ENCODE measurements at places on chromosomes 3 and 15.

DNA sequence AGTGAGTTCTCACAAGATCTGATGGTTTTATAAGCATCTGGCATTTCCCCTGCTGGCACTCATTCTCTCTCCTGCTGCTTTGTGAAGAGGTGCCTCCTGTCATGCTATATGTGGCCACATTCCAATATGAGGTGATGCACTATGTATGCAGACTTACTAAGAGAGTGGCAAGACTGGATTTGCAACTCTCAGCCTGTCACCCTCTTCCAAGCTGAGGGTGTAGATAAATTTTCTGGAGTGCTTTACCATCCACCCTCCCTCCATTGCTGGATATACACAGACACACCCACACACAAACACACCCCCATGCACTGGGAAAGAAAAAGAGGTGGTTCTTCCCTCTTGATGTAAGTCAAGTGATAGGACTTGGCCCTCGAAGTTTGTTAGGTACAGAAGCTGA is 30.2 kb upstream of the CHMP2B start:
- DNase-seq = peak; percentile 1

DNA sequence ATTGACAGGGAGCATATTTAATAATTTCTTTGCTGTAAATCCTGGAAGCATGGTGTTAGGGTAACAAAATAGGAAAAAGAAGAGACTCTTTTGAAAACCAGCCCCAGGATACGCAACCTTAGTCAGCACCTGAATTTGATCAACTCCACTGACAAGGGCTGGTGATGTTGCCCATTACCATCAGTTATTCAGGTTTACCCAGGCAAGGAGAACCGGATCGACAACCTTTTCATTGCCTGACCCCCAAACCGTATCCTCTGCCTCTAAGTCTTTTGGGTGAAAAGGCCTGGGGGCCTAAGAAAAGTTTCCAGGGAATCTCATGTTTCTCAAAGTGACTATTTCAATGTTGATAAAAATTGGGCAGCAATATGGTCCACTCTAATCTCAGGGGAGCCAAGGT is 313.3 kb downstream of the KBTBD8 start:
- DNase-seq = no peak

- no peak for DNase-seq
Measured at GRCh38 chr15:99326235-99326634, 75.0 kb downstream of the LRRC28 start.

- DNase-seq = peak; percentile 18
Measured at GRCh38 chr3:69012800-69013252, 658 bp downstream of the EOGT start.

- DNase-seq = no peak
Measured at GRCh38 chr3:150483226-150483625, 63.1 kb downstream of the SERP1 start.

DNA sequence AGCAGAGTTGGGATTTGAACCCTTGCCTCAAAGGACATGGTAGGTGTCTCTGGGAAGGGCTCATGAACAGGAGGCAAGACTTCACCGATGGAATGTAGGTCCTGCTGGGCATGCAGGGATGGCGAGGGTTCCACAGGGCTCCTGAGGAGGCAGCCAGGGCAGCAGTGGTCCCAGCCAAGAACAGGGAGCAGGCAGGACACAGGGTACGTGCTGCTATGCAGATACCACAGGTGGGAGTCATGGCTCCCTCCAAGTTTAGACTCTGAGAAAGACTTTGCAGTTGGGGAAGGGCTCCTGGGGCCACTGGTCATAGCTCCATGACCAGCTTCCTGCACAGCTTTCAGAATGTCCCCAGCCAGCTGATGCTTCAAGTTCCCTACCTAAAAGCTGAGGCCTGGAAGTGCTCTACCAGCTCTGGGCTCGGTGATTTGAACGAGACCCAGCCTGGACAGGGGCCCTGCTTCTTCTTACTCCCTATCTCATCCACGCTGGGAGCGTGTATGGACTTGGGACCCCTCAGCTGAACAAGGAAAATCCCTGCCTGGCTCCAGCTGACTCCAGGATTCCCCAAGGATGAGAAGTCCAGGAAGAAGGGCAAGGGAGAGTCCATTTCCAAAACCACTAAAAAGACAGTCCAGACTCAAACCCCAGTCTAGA is 747 bp downstream of the MYL3 start:
- no peak for DNase-seq

DNA sequence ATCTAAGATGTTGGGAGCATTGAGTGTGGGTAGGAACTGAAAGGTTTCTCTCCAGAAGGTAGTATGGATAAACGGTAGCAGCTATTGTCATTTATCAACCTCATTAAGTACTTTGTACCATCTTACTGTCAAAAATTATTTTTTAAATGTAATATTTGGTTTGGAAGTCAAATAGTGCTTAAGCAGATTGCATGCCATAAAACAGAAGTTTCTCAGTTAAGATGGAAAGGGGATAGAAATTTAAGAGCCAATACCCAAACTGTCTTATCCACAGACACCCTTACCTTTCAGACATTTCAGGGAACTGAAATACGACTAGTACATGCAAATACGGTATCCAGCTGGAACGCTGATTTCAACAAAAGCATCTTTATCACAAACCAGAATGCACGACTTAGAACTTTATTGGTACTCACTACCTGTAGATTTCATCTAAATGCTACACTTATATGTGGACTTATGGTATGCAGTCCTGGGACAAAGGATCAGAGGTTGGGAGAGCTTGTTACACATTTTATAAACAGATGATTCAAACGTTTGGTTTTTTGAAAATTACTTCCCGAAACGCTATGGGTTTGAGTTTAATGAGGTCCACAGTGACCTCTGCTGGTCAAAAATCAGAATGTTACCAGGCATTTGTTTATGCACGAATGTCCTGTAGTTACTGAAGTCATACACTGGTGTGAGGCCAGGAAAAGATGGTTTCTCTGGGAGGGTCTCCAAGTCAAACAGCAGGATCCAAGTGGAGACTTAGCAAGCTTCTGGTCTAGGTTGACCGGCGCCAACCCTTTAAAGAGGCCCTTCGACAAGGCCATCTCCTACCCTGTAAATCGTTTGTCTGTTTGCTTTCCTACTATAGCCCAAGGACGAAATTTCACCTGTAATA is 45.7 kb upstream of the DUT start:
- peak; percentile 72 for DNase-seq

GRCh38 chr15:60418096-60418495 is 20.3 kb upstream of the ANXA2 start:
- DNase-seq = no peak

GRCh38 chr3:15307580-15307979 is 24.8 kb downstream of the SH3BP5 start:
- no peak for DNase-seq

- DNase-seq = no peak
Measured at GRCh38 chr3:132787616-132788300, 65.5 kb upstream of the NPHP3 start.

DNA sequence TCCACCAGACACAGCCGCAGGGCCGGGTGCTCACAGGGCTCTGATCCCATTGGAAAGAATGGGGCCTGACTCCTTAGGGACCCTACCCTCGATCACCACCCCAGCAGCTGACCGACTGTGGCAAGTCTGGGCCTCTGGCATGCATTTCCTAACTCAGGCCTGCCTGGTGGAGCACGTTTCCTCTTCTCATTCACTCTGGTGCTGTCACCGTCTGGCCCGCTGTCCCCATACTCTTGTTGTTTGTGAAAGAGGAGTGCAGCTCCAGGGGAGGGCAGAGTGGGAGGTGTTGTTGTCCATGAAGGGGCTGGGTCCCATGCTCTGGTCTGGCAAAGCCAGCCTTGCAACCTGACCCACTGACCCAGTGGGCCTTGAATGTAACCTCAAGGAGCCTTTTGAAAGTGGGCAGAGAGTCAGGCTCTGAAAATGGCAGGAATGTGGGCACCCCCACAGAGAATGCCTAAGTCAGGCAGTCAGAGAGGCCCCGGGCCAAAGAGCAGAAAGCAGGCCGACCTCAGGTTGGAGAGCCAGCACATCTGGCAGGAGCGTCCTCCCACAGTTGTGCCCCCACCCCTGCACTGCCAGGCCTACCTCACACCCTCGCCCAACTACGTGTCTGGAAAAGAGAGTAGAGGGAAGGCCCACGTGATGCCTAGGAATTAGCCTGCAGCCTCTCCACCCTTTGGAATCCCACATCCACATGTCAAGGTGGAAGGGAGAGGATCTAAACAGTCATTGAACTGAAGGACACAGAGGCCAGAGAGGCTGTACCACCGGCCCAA is 10.9 kb downstream of the SEMA7A start:
- peak; percentile 92 for DNase-seq

- no peak for DNase-seq
Measured at GRCh38 chr3:106466881-106467280, 598.1 kb upstream of the CBLB start.

GRCh38 chr3:32238453-32239306 is at the start of gene CMTM8:
CMTM8 (plus strand) TSS chr3:32238680; CDS start chr3:32238973, 293 bp downstream.
- DNase-seq = peak; percentile 57

- DNase-seq = peak; percentile 13
Measured at GRCh38 chr3:36866368-36866767, 78.5 kb downstream of the TRANK1 start.

- DNase-seq = no peak
Measured at GRCh38 chr3:151639418-151639740, 94.3 kb upstream of the AADACL2 start.

DNA sequence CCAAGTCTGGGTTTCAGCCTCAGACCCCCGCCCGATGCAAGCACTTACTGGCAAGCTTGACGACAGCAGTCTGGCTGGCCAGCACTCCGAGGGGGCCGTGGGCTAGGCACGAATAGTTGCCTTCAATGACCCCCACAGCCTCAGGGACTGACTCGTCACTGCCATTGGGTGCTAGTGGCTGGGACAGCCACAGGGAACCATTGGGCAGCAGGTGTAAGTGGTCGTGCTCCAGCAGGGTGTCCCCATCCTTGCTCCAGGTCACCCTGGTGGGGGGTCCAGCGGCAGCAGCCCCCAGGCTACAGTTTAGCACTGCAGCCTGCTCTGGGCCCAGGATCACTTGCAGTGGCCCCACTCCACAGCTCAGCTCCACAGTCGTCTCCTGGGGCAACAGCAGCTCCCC is 11.8 kb downstream of the IGDCC4 start:
- DNase-seq = no peak

GRCh38 chr3:17580901-17581300 is 161.5 kb downstream of the TBC1D5 start:
- no peak for DNase-seq

GRCh38 chr3:160224256-160224655 is 966 bp upstream of the C3orf80 start:
- DNase-seq = no peak

- no peak for DNase-seq
Measured at GRCh38 chr3:13671482-13672233, 122.7 kb downstream of the FBLN2 start.
